ENCODE measurements at places on chromosomes 16 and 17.

- no peak for DNase-seq
These were observed 5.5 kb downstream of the CCDC42 start for GRCh38 chr17:8739097-8739496.

DNA sequence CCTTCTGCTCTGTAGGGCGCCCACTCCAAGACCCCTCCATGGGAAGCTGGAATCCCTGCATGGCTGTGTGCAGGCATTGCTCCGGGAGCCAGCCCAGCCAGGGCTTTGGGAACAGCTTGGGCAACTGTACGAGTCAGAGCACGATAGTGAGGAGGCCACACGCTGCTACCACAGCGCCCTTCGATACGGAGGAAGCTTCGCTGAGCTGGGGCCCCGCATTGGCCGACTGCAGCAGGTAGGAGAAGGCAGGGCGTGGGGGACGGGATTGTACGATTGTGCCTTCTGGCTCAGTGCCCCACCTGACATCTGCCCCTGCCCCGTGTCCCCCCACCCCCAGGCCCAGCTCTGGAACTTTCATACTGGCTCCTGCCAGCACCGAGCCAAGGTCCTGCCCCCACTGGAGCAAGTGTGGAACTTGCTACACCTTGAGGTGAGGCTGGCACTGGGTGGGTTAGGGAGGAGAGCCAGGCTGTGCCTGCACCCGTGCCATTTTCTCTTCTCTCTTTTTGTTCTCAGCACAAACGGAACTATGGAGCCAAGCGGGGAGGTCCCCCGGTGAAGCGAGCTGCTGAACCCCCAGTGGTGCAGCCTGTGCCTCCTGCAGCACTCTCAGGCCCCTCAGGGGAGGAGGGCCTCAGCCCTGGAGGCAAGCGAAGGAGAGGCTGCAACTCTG is 8.7 kb upstream of the TMEM88 start:
- no peak for DNase-seq

DNA sequence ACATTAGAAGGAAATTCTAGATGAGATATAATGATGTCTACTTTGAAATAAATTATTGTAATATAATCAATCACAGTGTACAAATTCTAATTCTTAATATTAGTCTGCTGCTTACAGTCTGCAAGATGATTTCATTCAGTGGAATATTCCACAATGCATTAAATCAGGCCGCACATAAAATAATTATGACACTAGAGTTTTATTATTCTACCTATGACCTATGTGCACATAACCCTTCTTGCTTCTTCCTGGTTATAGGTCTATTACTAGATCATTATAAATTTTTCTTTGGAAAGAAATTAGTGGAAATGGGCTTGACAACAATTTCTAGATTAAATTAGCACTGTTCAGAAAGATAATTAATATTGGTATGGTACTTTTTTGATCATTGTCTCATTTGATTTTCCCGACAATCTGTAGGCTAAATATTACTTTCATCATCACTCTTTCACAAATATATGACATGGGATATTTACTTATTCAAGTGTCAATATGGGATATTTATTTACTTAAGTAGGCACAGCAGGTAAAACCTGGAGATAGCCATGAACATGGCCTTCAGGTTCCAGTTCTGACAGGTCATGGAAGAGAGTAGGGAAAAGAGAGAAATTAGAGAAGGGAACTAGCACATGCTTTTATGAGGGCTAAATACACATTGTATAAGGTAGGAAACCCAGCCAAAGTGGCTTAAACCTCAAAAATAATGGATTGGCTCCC is 476.4 kb downstream of the TOX3 start:
- DNase-seq, result no peak

DNA sequence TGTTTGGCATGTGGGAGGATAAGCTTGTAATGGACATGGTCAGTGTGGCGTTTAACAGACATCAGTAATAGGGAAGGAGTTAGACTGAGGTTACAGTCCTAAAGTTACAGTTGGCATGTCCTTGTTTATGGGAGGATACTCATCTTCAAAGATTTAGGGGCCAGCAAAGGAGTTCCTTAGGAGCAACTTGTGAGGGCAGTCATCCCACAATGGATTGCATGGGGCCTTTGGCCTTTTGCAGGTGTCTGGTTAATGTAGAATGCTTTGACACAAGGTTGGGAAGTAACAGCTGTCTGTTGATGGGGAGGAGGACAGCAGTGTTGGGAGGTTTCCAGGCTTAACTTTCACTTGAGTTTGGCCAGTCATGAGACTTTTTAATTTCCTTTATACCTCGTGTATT is 2.2 kb downstream of the NUBP1 start:
- no peak for DNase-seq

GRCh38 chr17:43314611-43315011 is 80.8 kb upstream of the RNU2-1 start:
- no peak for DNase-seq

GRCh38 chr17:604765-605164 is 109.9 kb downstream of the VPS53 start:
- DNase-seq, result no peak

GRCh38 chr16:2720719-2721633 is 952 bp upstream of the PRSS27 start:
- DNase-seq, result peak; percentile 53

GRCh38 chr16:67210069-67210937 is 11.4 kb downstream of the ELMO3 start:
- no peak for DNase-seq

DNA sequence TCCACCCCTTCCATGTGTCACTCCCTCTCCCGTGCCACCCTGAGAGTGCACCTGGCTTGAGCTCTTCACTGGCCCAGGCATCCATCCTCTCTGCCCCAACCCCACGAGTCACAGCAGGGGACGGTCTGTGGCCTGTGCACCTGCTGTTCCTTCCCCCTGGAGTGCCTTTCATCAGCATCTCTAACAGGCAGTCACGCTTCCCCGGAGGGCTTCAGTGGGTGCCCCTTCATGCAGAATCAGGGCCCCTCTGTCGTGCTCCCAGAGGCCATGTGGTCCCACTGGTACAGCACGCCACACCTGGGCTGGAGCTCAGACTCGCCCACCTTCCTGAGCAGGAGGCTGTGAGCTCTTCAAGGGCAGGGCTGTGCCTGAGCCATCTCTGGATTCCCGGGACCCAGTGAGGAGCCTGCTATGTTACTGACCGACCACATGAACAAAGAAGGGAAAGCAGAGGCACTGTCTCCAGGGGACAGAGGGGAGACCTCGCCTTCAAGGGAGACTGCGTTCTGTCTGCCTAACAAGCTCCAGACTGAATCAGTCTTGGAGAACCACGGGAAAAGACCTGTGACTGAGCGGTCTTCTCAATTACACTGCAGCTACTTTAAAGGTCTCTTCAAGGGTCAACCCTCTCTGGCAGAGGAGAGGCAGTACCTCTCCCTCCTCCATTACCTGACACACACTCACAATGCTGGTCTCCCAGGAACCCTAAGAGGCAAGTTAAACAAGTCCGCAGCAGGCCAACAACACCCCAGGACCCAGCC is 78.8 kb upstream of the DOC2B start:
- no peak for DNase-seq

DNA sequence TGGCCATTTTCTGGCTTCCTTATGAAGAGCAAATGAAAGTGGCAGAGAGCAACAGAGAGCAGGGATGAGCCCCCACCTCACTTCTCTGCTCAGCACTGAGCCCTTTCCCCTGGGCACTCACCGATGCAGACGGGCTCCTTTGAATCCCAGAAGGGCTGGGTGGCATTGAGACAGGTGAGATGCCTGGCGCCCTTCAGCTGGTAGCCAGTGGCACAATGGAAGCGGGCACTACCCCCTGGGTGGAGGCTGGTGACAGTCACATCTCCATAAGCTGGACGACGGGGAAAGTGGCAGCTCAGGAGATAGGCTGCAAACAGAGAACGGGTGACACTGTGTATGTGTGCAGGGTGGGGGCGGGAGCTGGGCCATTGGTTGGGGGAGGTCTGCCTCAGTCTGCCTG is 12.5 kb upstream of the PHF12 start:
- no peak for DNase-seq

- DNase-seq, result no peak
These were observed 9.7 kb upstream of the DCAF7 start for GRCh38 chr17:63540590-63540989.

- no peak for DNase-seq
These were observed 52.1 kb downstream of the FOXL1 start for GRCh38 chr16:86630471-86630870.

DNA sequence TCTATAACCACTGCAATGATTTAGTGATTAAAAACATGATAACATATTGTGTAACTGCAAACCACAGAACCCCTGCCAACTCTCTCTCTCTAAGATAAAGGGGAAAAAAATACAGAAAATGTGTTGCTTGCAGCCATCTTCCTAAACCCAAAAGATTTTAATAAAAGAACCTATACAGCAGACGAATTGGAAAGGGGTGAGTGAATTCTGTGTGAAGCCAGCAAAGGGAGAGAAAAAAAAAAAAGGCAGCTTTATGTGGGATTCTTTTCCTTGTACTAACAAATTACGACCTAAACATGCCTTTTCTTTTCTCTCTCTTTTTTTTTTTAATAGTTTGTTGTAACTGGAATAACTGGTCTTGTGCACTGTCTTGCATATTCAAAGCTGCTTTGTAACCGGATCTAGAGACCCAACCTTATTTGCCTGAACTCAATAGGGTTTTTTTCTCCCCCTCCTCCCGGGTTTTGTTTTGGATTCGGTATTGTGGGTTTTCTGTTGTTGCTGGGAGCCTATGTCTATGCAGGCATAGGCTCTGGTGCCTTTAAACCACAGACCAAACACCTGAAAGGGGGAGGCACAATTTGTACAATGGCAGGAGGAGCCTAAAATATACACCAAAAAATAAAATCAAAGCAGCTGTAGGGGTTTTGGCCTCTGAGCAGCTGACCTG is 7.0 kb upstream of the ZFHX3 start:
- DNase-seq, result no peak

DNA sequence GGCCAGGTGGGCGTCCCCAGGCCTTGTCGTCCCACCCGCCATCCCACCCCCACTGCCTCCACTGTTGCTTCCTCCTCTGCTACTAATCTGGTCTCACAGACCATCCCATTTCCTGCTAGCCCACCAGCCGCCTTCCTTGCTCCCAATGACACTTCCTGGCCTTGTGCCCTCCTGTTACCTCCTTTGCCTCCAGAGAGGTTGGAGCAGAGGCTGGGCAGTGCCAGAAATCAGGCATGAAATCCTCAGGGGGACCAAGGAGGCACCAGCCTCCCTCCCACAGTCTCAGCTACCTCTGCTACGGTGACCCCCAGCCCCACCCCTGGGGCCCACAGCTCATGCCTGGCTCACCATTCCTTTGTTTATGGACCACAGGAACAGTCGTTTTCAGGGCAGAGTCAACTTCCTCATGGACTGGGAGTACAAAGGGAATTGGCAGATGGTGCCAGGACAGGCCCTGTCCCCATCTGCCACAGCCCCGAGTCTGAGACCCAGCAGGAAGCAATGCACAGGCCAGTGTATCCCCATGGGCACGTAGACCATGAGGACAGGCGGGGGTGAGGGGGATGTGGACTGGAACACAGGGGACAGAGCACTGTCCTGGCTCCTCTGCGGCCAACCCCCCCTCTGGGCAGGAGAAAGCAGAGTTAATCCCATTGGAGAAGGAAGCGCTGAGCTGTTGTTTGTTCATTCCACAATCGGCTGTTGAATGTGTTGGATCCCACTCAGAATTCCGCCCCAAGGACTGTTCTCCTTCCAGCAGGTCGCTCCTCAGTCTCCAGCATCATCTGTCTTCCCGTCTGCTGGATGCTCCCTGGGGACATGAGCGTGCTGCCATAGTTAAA is 2.2 kb upstream of the CDH5 start:
- DNase-seq, result no peak

DNA sequence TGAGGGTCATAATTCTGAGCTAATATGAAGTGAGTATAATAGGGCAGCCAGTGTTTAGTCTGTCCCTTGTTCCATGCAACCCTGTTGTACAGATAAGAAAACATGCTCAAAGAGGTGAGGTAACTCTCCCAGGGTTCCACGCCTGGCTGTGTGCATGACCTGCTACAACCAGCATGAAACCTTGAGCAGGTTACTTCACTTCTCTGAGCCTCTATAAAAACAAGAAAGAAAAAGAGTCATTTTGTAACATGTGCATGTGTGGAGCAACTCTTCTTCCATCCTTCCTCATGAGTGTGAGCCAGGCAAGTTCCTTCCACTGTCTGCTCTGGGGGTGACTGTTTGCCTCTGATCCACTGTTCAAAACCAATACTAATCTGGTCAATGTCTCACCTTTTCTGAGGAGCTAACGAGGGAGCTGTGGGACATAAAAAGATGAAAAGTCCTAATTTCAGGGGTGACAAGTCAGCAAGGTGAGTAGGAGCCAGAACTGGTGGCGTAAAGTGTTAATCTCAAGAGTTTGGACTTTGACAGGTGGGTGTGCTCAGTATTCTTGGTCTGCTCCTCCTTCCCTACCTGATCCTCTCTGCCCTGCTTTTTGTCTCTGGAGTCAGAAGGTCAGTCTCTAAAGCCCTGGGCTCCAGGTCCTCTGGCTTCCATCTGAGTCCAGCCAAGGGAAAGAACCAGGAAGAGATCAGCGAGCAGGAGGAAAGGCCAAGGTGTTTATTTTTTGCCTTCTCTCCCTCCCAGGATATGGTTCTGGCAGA is 21.5 kb downstream of the GFOD2 start:
- no peak for DNase-seq

DNA sequence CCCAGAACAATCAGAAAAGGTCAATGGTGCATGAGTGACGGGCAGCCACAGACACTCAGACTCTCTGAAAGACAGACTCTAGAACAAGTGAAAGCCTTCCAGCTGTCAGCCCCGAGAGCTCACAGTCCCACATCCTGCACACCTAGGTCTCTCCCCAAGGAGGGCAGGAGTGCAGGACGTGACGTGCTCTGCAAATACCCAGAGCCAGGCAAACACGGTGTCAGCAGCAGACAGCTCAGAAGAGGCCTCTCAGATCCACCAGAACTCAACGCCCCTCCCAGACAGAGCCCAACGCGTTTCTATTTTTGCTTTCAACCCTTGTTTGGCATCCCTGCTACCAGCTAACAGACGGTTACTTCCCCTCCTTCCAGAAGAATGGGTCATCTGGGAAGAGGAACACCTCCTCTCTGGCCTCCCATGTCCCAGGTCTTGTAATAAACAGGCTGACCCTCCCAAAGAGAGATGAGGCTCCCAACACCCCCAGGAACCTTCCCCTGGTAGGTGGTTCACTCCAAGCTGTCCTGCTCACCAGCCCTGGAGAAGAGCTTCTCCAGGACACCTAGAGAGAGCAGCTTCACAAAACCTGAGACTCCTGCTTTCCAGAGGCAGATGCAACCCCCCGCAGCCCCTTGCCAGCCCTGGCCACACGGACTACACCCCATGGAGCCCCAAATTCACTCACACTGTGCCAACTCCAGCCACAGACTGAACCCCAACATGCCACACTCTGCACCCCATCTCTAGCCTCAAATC is 7.6 kb downstream of the PITPNM3 start:
- no peak for DNase-seq

DNA sequence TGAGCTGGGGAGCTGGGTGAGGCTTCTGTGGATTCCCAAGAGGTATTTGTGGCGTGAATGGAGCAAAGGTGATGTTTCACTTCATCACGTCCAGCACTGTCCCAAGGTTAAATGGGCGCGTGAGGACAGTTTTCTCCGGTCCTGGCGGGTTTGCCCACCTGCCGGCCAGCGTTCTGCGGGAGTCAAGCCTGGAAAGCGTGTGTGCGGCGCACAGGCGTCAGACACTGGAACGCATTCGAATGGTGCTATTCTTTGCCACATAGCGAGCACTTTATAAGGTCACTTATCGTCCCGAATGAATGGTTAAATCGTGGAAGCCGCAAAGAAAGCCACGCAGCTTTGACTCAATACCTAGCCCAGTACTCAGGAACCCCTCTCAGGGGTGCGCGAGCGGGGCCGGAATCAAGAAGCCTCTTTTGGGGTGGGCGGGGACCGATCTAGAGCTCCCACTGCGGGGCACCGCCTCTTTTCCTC is 446 bp upstream of the PSMD11 start:
- DNase-seq, result no peak

GRCh38 chr17:31392856-31393748 is 1.6 kb downstream of the RAB11FIP4 start:
- DNase-seq, result no peak

- no peak for DNase-seq
These were observed 3.6 kb upstream of the WDR81 start for GRCh38 chr17:1720856-1721386.
